Activated T-helper 2 cell treated with anti-CD3 and anti-CD28 coated beads, Interferon-gamma antibody, Interleukin-2, Interleukin-4, amounts not matched to agents 10 μg/mL and 5 μg/mL and 100 μg/mL, durations not matched to agents 14 hours and 24 hours and 36 hours (primary cell): ENCODE measurements at places on chromosomes 4 and X.

- DNase-seq = no peak
Observed at GRCh38 chr4:26003056-26003455, 89.0 kb downstream of the SMIM20 start.

DNA sequence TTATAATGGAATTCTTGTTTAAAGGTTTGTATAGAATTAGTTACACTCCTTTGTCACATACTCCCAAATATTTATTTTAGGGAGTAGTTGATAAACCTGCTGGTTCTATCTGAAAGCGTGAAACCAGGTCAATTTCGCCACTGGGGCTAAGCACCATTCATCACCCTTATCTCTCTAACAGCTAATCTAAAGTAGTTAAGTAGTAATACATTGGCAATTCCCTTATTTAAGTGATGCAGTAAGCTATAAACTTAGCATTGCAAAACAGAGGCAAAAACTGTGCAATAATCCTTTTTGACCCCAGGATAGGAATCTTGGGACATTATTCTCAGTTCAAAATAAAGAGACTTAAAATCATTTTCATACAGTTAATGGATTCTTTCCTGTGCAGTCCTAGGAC, 33.7 kb upstream of the PTPN13 start:
- DNase-seq = no peak

DNA sequence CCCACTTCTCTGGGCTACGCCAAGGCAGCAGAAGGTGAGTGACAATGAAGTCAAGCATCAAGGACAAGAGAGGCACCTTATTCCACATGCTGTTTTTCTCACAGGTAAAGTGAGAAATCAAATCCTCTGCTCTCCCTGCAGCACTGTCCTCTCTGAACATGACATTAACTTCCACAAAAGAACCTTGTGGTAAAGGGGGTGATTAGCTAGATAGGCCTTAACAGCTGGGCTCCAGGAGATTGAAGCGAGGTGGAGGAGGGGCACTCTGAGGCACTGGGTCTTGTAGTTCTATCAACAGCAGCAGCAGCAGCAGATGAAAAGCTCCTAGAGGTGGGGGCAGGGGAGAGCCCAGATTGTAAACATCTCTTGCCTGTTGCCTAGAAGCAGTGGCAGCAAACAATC, 96.8 kb upstream of the CXXC4 start:
- no peak for DNase-seq

GRCh38 chrX:19613645-19614323, 98.5 kb upstream of the MAP3K15 start:
- DNase-seq = no peak

GRCh38 chr4:169791527-169792156, 33.9 kb upstream of the HPF1 start:
- no peak for DNase-seq

DNA sequence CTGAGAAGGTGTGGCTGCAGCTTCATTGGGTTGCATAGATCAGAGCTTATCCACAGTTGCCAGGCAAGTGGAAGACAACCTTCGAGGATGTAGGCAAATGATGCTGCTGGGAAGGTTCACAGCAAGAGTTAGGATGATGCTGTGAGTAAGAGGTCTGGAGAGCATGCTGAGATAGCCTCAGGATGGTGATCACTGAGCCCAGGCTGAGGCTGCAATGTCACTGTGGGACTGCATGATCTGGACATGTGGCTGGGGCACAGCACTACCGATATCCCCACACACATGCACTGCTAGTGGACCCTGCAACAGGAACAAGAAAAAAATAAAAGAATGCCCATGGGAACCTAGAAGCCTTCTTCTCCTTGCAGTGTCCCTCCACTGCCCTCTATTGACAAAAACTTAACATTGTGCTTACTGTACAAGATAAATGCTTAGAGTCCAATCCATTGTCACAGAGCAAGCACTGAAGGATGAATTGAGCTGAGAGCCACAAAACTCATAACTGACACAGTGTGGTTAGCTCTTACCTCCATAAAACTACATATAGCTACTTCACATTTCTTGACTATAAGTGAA, 105.6 kb downstream of the CNKSR2 start:
- no peak for DNase-seq

- no peak for DNase-seq
Observed at GRCh38 chrX:41108007-41108406, 22.8 kb downstream of the USP9X start.

GRCh38 chr4:146507632-146508031, 14.1 kb downstream of the SLC10A7 start:
- no peak for DNase-seq

DNA sequence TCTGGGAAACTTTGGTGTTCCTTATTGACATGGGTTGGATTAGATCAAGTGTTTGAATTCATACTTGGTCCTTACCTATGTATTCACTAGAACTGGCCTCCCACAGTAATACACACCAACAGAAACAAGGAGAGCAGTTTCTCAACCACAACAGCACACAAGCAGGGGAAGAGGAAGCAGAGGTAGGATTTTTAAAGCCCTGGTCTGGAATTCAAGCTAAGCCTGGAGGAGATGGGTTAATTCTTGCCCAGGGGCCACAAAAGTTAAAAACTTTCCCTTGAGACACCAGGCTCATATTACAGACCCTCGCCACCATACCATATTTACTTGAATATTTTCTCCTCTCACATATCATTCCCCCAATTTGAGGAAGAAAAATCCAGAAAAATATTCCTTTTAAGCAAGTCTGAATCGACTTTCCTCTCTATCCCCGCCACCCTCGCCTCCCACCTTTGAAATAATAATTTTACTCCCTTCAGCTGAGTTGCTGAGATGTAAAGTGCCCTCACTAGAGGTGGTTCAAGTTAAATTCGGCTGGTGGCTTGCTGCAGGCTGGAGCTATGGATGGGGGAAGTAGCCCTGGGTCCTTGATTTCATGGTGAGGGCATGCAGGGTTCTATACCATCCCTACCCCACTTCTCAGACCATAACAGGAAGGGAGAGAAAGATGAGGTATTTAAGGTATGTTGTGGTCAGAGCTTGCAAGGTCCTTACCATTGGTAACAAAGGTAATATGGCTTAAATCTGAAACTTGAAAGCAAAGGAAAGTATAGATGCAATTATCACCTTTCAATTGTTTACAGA, 440.2 kb downstream of the INPP4B start:
- DNase-seq = no peak

DNA sequence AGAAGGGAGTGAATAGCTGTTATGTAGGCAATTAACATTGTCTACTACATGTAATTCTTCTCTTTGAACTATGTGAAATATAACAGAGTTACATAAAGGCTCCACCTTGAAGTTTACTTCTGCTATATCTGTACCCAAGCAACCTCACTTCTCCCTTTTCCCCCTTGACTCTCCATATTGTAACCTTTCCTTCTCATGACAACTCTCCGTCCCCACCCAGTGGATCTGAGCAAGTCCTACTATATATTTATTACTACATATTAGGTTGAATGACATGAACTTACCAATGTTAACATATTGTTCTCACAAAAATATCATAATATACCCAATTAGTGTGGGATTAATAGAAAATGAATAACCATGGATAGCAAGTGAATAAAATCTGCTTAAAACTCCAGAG, 93.2 kb upstream of the ATP8A1 start:
- no peak for DNase-seq

DNA sequence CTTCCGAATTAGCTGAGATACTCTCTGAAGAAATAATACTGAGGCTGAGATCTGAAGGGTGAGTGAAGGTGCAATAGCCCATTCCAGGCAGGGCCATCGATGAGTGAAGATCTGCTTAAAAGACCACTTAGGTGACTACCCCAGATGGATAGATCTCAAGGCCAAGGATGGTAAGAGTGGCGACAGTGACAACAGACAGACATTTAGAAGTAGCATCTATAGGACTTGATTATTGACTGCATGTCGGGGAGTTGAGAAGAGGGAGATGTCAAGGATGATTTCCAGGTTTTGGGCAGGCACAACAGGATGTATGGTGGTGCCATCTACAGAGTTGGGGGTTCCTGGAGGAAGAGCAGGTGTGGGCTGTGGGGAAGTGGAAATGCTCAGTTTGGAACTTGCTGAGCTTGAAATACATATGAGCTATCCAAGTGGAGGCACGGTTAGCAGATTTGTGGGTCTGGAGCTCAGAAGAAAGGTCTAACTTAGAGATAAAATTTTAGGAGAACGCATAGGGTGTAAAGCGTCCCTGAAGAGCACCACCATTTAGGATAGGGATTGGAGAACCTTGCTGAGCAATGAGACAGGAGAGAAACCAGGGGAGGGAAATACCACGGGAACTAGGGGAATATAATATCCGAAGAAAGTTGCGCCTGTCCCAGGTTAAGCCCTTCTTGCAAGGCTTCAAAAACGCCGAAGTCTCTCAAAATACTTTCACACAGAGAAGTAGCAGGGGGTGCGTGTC, 688 bp downstream of the UFSP2 start:
- DNase-seq = no peak

- DNase-seq = no peak
Observed at GRCh38 chrX:38438321-38438720, 85.9 kb downstream of the OTC start.

DNA sequence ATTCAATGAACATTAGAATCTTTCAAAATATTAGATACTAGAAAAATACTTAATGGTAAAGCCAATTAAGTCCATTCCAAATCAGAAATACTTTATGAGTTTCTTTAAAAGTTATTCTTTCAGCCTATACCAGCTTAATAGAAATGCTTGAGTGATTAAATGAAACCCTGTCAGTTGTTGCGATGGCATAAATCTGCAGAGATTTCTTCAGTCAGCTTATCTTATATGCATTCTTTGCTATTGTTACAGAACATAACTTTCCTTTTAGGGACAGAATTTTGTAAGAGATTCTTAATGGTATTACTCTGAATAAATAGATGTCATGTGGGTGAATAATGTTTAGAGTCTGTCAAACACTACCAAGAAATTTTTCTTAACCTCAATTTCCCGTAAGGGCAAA, 325.0 kb upstream of the HAND2 start:
- DNase-seq = no peak

DNA sequence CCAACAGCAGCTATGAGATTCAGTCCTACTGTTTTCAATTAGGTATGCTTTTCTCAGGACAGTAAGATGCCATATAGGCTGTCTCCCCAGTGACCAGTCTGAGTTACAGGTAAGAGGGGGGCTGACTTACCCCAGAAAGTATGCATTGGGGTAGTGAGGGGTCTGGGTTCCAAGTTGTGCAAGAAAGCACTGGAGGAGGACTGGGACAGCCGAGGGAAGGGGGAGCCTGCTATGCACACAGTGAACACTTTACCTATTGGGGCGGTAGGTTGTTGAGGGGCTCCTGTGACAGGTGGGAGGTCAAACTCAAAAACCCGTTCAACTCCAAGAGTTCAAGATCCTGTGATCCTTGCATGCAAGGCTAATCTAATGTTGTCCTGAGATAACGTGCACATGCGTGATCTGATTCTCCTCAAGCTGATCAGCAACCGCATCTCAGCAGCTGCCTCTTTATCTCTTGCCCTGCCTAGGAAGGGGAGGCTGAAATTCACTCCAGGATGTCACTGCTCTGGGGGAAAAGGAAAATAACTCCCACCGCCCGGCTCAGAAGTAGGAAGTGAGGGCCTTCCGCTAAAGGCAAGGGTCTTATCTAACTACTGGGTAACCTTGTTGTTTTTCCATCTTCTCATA, 108.8 kb upstream of the KIT start:
- no peak for DNase-seq

DNA sequence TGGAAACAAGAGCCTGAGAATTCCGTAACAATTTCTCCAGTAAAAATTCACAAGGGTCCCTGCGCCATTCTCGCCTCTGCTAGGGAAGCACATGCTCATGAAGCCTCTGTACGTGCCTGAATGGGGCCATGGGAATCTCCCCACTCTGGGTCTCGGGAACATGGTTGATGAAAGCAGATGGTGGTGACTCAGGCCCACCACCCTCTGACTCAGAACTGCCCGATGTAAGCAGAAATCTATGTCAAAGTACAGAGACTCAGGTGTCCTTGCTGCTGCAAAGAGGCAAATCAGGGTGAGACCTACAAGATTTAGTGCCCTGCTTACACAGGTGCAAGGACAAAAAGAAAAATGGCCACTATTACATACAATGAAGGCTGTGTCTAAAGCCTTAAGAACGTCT, 65.0 kb downstream of the SCD5 start:
- no peak for DNase-seq

- DNase-seq = no peak
Observed at GRCh38 chrX:15277604-15278003, 7.7 kb upstream of the ASB9 start.

GRCh38 chrX:101452056-101452455, 33.2 kb upstream of the ARMCX4 start:
- DNase-seq = no peak

GRCh38 chr4:59200992-59201391, 1999.1 kb upstream of the ADGRL3 start:
- no peak for DNase-seq

GRCh38 chrX:50471390-50471789, 765 bp upstream of the DGKK start:
- no peak for DNase-seq

GRCh38 chr4:101649790-101650515, 140.6 kb upstream of the BANK1 start:
- no peak for DNase-seq

DNA sequence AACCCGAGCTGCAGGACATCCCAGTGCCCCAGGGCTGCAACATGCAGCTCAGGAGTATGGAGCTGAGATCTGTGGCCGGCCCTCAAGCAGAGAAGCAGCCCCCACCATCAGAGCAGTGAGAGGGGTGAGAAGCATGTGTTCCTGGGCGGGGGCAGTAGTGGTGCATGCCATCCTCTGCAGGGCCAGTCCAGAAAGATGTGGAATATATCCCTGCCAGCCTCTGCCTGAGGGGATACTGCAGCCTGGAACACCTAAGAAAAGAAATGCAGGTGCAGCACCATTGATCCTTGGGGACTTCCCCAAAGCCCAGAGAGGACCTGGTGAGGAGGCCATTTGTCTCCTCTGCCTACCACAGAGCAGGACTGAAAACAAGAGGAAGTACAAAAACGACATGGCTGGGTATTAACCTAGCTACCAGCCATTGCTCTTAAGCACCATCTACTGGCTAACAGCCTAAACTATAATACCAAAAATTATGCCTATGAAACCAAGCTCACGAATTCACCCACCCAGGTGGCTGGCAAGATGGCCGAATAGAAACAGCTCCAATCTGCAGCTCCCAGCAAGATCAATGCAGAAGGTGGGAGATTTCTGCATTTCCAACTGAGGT, 158.8 kb downstream of the ADGRA3 start:
- no peak for DNase-seq

GRCh38 chr4:145034727-145035211, 63.2 kb downstream of the ANAPC10 start:
- no peak for DNase-seq

- no peak for DNase-seq
Observed at GRCh38 chr4:88858752-88859151, 161.1 kb upstream of the NAP1L5 start.

DNA sequence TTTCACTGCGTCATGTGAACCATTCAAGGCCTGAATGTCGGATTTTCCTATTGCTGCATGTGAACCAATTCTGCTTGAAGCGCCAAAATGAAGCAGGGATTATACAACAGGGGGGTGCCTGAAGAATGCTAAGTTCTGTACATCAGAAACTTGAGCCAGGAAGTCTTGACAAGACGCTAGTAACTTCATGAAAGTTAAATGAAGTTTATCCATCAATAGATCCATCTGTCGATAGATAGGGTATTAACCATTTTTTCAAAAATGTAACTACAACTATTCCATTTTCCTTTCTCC, 590 bp upstream of the NAF1 start:
- no peak for DNase-seq

GRCh38 chrX:21939906-21940305, 603 bp upstream of the SMS start:
- DNase-seq = no peak

- DNase-seq = no peak
Observed at GRCh38 chrX:103585411-103586313, at the start of gene TCEAL4. TSS of gene TCEAL4 (plus strand) at chrX:103585515. CDS start at chrX:103586676, 1,161 bp downstream.
